ENCODE measurements at places on chromosomes 2 and 18.

- DNase-seq, result no peak
Measured at GRCh38 chr18:36711014-36711725, 117.6 kb downstream of the TPGS2 start.

- DNase-seq, result no peak
Measured at GRCh38 chr2:69190743-69191404, 177.9 kb downstream of the ANTXR1 start.

DNA sequence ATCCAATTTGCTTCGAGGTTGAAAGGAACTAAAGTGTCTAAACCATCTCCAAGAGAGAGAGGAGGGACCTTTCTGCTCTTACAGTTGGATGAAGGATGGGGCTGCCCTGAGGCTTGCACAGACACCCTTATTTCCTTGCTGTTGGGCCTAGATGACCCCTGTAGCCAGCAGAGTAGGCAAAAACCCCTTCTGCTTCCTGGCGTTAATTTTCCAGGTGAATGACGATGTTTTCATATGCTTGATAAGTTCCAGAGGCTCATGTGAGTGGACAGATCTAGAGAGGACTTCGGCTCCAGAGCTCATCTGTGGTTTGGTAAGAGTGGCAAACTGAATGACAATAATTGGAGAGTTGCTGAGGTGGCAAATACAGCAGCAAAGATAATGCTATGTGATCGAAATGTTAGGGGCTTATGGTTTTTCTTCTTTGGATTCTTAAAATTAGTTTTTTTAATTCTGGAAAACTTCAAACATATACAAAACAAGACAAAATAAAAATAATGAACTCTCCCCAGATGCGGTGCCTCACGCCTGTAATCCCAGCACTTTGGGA lies 98.6 kb upstream of the MAP4K3 start:
- no peak for DNase-seq

GRCh38 chr18:48020337-48021250 lies 90.1 kb upstream of the SMAD2 start:
- no peak for DNase-seq

GRCh38 chr2:17940091-17940630 lies 61.7 kb downstream of the KCNS3 start:
- no peak for DNase-seq

DNA sequence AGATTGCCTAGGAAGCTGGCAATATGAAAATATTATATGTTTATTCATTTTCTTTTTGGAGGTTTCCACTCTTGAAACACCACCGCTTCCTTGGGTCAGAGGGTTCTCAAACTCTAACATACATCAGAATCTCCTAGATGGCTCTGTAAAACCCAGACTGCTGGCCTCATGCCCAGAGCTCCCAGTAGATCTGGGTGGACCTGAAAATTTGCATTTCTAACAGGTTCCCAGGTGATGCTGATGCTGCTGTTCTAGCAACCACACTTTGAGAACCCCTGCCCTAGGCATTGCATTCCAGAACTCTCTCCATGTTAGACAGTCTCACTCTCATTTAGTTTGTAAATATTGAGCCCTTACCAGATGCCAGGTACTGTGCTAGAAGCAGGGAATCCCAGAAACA lies 139.4 kb downstream of the FAM210A start:
- no peak for DNase-seq

- DNase-seq, result no peak
Measured at GRCh38 chr2:240596491-240596931, 10.0 kb downstream of the CAPN10 start.

DNA sequence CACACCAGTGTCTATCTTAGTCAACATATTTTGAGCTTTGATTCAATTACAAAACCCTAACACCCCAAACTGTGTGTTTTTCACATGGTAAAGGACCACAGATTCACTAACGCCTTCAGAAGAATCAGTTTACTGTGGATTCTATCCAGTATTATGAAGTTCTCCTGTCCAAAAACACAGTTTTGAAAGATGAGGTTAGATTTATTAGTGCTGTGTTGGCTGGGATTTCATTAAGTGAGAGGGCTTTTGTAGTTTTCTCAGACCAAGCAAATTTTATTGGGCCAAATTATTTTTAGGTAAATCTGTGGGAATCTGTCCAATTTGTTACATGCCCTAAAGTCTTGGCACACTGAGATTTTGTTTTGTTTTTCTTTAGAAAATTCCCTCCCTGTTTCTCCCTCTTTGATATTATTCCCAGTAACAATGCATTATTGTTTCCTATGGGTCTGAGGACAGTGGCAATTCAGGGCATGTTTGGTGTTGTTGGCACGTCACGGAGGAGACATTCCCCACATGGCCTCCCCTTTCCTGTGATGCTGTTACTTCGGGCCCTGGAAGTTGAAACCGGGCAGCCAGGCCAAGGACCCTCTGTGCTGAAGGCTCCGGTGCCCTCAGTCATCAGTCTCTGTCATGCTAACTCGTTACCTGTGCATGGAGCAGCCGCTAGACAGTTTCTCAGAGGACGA lies 87.5 kb upstream of the ALKAL2 start:
- no peak for DNase-seq

- no peak for DNase-seq
Measured at GRCh38 chr18:23671564-23671963, 8.9 kb upstream of the ANKRD29 start.

- DNase-seq, result no peak
Measured at GRCh38 chr2:23745726-23746105, 181.2 kb downstream of the ATAD2B start.

GRCh38 chr2:27720004-27720551 lies 51.4 kb upstream of the MRPL33 start:
- peak; percentile 97 for DNase-seq

- no peak for DNase-seq
Measured at GRCh38 chr2:216279031-216279430, 93.3 kb downstream of the MARCHF4 start.

DNA sequence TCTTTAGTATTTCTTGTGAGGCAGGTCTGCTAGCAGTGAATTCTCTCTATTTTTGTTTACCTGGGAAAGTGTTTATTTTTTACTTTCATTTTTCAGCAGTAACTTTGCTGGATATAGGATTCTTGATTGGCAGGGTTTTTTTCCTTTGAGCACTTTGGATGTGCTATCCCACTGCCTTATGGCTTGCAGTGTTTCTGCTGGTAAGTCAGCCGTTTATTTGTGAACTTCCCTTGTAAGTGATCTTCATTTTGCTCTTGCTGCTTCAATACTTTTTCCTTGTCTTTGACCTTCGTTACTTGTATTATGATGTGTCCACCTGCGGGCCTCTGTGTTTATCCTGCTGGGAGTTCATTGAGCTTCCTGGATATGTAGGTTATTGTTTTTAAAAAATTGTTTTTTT lies 54.7 kb downstream of the SLC66A2 start:
- no peak for DNase-seq

DNA sequence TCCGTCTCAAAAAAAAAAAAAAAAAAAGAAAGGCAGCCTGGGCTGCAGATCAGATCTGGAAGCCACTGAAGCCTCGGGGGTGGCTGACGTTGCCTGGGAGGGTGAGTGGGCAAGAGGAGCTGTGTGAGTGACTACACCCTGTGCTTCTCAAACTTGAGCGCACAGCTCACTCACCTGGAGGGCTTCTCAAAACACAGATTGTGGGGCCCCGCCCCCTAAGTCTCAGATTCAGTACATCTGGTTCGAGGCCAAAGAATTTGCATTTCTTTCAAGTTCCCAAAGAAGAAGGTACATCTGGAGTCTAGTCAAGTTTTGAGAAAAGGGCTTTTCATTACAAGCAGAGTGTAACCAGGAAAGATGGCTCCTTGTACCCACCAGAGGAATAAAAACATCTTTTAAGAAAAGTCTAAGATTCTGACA lies 97.7 kb upstream of the CAB39 start:
- DNase-seq, result no peak

GRCh38 chr18:7034924-7035323 lies 82.7 kb downstream of the LAMA1 start:
- DNase-seq, result no peak

DNA sequence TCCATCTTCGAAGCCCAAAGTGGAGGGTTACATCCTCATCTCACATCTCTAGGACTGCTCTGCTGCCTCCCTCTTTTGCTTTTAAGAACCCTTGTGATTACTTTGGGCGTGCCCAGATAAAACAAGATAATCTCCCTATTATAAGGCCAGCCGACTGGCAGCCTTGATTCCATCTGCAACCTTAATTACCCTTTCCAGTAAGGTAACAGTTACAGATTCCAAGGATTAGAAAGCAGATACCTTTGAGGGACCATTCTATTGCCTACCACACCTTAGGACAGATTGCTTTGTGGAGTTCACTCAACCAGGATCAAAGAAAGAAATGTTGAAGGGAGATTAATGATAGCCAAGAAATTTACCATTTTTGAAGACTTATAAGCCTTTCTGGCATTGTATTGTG lies 250.8 kb upstream of the ACVR2A start:
- DNase-seq, result no peak

GRCh38 chr2:152098496-152099366 lies at the start of gene CACNB4:
Gene CACNB4 (minus strand): TSS chr2:152099044.
- no peak for DNase-seq

DNA sequence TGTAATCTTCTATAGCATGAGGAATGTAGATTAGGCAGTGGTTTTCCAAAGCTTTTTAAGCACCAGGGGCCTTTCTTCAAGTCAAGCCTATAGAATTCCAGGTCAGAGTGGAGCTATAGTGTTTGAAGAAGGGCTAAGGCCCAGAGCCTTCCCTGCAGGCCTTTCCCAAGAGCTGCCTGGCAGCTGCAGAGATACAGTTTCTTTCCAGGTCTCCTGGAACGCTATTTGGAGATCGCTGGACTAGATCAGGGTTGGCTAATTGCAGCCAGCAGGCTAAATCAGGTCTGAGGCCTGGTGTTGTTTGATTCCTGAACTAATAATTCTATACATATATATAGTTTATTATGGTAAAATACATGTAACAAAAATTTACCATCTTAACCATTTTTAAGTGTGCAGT lies 319.0 kb upstream of the SPRED2 start:
- DNase-seq, result no peak

DNA sequence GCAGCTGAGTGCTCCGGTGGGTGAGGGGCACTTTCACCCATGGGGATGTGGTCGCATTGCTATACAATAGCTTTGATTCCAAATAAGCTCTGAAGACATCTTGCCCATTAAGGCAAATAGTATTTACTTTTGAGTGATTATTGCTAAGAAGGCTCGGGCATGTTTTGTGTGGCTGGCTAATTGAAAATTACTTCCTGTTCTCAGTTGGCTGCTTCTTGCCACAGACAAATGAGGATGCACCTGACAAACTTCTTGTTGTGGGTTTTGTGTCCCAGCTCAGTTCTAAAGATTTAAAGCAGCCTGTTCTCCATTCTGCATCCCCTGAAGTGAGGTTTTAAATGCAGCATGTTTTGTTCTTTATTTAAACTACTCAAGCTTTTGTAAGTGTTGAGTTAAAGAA lies 88.3 kb downstream of the KCNS3 start:
- no peak for DNase-seq

Measured in kidney glomerular epithelial cell (primary cell).